ENCODE measurements at places on chromosomes 6 and 20. TPM values are rescaled to one million over a fixed set of nuclear protein-coding genes. Genes with fewer than 3 reads are reported as not detected.

The MAPK14 gene
- total RNA-seq, result 26.4 TPM

The TMEM244 gene
- not detected for total RNA-seq

The ANKEF1 gene
- 5.3 TPM for total RNA-seq

The UBR2 gene
- 6.6 TPM for total RNA-seq

The SIRPA gene
- 20.9 TPM for total RNA-seq

The DEFB132 gene
- total RNA-seq, result not detected

The HAO1 gene
- not detected for total RNA-seq

The EYA2 gene
- 2.0 TPM for total RNA-seq

Data from A549 treated with AZD2906 at 1 μM for 4 hours (cell line).